ENCODE measurements at places on chromosomes 3 and 15.

DNA sequence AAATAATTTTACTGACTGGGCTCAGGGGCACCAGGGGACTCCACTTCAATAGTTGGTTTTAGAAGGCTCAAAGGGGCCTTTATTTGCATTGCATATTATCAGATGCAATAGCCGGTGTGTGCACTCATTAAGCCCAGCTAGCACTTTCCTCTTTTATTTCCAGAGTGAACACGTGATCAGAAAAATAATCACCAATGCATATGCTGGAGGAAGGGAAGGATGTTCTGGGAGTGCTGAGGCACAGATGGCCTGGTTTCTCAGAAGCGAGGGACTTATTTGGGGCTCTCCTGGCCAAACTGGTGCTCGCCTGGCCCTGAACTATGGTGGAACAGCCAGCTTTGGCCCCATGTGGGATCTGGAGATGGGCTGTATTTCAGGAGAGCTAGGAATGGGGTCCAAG, 60.4 kb upstream of the SEC13 start:
- no peak overlapping the region for H3K27ac ChIP-seq
- H3K4me3 ChIP-seq = no peak overlapping the region
- no peaks in the 10 kb centered on the region for H3K36me3 ChIP-seq
- peaks cover 15% of the 10 kb centered on the region for H3K27me3 ChIP-seq
- peaks cover 3% of the 10 kb centered on the region for H3K4me1 ChIP-seq

DNA sequence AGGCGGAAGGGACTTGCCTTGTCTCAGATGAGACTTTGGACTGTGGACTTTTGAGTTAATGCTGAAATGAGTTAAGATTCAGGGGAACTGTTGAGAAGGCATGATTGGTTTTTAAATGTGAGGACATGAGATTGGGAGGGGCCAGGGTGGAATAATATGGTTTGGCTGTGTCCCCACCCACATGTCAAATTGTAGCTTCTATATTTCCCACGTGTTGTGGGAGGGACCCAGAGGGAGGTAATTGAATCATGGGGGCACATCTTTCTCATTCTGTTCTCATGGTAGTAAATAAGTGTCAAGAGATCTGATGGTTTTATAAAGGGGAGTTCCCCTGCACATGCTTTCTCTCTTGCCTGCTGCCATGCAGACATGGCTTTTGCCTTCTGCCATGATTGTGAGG, 89.2 kb downstream of the CGGBP1 start:
- H3K27ac ChIP-seq = no peak overlapping the region
- no peak for DNase-seq
- H3K4me3 ChIP-seq = no peak overlapping the region
- no peaks in the 10 kb centered on the region for H3K27me3 ChIP-seq

DNA sequence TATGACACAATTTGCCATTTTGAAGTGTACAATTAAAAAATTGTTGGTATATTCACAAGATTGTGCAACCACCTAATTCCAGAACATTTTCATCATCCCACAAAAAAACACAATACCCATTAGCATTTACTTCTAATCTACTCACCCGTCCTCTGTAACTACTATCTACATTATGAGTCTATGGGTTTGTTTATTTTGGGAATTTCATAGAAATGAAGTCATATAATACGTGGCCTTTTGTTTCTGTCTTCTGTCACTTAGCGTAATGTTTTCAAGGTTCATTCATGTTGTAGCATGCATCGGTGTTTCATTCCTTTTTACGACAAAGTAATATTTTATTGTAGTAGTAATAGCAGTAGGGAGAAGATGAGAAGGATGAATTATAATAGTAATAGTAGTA, 55.2 kb upstream of the CNTN6 start:
- no peaks in the 10 kb centered on the region for H3K36me3 ChIP-seq
- no peak overlapping the region for H3K4me3 ChIP-seq
- DNase-seq = peak; percentile 11

GRCh38 chr3:111913163-111913763, 54.2 kb downstream of the PHLDB2 start:
- H3K4me1 ChIP-seq = peaks cover 26% of the 10 kb centered on the region
- H3K27me3 ChIP-seq = no peaks in the 10 kb centered on the region
- no peak overlapping the region for H3K27ac ChIP-seq
- peaks cover 47% of the 10 kb centered on the region for H3K36me3 ChIP-seq
- no peak for DNase-seq

GRCh38 chr3:112397556-112397955, 64.6 kb downstream of the CD200 start:
- H3K36me3 ChIP-seq = no peaks in the 10 kb centered on the region
- DNase-seq = no peak
- H3K4me3 ChIP-seq = no peak overlapping the region
- no peak overlapping the region for H3K27ac ChIP-seq
- H3K4me1 ChIP-seq = no peaks in the 10 kb centered on the region

DNA sequence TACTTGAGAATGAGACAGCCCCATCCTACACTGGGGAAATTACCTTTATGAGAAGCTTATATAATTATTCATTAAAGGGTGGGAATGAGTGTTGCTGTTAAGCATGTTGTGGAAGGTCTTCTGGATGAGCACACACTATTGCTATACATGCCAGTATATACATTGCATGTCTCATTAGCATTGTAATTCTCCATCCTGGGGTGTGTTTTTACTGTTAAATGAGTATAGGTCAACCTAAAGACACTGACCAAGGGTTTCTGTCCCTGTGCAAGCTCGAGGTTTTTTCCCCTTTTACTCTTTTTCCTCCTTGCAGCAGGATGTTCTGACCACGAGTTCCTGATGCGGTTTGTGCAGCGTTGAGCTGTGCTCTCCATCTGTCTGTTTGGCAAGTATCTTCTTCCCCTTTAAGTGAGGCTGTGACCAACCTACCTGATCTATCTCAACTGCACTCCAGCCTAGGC, 7.2 kb upstream of the IVD start:
- H3K4me3 ChIP-seq = no peak overlapping the region
- H3K4me1 ChIP-seq = no peaks in the 10 kb centered on the region
- H3K27ac ChIP-seq = no peak overlapping the region
- no peak for DNase-seq
- H3K36me3 ChIP-seq = peaks cover 7% of the 10 kb centered on the region
- no peaks in the 10 kb centered on the region for H3K27me3 ChIP-seq

DNA sequence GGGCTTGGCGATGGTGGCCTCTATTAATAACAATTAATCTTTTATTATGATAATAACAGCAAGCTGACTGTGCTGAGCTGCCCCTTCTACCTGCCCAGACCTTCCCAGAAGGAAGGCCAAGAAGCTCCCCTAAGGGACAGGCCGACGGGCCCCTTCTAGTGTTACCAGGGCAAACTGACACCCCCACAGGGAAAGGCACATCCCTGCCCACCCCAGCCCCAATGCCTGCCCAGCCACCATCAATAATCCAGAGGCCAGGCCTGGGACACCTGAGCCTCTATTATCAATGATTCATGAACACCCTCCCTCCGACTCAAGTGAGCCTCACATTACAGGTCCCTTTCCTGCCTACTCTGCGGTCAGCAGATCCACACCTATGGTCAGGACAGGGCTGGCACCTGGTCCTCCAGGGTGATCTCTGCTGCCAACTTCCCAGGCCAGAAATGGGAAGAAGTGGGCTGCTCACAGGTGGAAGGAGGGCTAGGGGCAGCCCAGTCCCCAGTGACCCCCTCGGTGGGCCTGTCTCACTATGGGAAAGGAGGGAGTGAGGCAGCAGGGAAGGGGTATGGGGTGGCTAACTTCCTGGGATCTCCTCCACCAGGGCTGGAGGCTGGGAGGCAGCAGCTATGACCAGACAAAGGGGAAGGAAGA, 1.8 kb downstream of the TWF2 start:
- DNase-seq = no peak
- H3K27ac ChIP-seq = peak overlapping the region; percentile 90
- peaks cover 8% of the 10 kb centered on the region for H3K36me3 ChIP-seq

DNA sequence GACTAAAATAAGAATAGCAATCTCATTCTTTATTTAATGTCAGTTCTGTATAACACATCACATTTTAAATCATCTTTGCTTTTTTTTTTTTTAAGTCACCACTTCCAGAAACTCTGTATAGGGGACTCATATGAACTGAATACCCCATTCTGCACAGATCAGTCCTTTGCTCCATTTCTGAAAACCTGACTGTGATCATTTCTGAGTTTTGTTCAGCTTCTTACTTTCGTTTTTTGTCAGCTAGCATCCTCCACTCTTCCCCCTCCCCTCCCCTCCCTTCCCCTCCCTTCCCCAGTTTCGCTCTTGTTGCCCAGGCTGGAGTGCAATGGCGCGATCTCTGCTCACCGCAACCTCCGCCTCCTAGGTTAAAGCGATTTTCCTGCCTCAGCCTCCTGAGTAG, 49.8 kb upstream of the SGO1 start:
- no peak overlapping the region for H3K4me3 ChIP-seq
- no peak for DNase-seq
- H3K27me3 ChIP-seq = no peaks in the 10 kb centered on the region
- H3K4me1 ChIP-seq = no peaks in the 10 kb centered on the region
- no peaks in the 10 kb centered on the region for H3K36me3 ChIP-seq
- H3K27ac ChIP-seq = no peak overlapping the region

DNA sequence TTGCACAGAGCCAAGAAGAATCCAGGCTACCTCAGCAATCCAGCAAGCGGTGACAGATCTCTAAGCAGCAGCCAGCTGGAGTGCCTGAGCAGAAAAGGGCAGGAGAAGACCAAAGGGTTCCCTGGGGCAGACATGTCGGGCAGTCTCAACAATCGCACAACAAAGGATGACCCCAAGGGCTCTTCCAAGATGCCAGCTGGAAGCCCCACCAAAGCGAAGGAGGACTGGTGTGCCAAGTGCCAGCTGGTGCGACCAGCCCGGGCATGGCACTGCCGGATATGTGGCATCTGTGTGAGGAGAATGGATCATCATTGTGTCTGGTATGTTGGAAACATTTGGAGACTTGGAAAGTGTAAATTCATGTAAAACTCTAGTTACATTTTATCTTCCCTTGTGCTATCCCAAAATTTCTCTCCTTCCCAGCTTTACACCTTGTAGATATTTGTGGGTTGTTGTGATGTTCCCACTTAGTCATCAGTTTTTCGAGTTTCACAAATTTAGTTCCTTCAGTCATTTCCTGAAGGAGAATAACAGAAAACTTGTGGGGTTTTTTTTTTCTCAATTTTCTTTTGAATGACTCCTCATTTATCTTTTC, 6.4 kb downstream of the ZDHHC23 start:
- H3K27me3 ChIP-seq = peaks cover 26% of the 10 kb centered on the region
- H3K36me3 ChIP-seq = no peaks in the 10 kb centered on the region
- DNase-seq = no peak

DNA sequence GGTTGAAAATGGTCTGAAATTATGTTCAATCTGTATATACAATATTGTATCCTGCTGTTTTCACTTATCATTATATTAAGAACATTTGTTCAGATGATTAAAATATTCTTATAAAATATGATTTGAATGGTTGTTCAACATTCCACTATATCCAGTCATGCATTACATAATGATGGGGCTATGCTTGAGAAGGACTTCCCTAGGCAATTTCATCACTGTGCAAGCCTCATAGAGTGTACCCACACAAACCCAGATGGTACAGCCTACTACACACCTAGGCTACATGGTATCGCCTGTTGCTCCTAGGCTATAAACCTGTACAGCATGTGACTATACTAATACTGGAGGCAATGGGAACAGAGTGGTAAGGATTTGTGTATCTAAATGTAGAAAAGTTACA, 30.5 kb downstream of the SLC7A14 start:
- H3K27ac ChIP-seq = no peak overlapping the region
- no peaks in the 10 kb centered on the region for H3K36me3 ChIP-seq
- H3K4me1 ChIP-seq = peaks cover 6% of the 10 kb centered on the region
- peak; percentile 17 for DNase-seq
- no peaks in the 10 kb centered on the region for H3K27me3 ChIP-seq

DNA sequence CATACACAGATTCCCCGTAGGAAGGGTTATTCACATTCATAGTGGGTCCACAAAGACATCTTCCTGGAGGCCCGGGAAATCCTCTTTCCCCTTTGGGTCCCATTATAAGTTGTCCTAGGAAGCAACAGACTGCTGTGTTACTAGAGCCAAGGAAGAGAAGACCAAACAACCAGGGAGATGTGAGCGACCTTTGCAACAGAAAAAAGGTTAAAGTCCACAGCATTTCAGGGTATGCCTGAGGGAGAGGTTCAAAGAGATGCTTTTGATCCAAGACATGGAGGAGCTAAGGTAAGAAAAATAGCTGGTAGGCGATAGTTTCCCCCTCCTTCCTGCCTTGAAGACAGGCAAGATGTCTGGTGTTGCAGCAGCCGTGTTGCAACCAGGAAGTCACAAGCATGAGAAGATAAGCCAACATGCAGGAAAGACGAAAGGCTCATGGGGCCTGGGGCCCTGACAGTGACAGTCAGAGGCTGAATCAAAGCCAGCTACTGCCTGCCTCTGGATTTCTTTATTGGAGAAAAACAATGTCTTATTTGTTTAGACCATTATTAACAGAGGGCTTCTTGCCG, 30.9 kb downstream of the EAF1 start:
- H3K36me3 ChIP-seq = no peaks in the 10 kb centered on the region
- H3K4me3 ChIP-seq = no peak overlapping the region
- no peaks in the 10 kb centered on the region for H3K27me3 ChIP-seq
- H3K27ac ChIP-seq = no peak overlapping the region
- no peaks in the 10 kb centered on the region for H3K4me1 ChIP-seq
- DNase-seq = no peak

DNA sequence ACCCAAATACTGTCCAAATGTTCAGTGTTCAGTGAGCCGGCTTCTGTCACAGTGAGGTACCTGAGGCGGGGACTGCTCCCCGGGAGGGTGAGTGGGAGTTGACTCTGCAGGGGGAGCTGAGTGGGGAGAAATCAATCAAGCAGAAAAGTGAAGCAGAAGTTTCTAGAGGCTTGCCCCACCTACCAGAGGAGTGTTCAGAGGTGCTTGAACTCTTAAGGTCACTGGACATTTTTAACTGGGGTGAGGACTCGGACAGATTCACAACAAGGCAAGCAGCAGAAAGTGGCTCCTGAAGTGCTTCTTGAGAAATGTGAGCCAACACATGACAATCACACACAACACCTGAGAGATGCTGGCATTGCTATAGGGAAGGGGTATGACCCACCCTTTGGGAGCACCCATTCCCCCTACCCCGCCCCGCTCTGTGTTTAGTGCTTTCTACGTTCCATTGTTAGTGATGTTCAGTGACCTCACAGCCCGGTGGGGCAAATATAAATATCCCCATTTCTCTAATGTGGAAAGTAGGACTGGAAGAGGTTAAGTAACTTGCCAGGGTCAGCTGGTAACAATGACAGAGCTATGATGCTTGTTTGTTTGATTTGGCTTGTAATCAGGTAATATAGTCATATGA, 48.6 kb upstream of the AKAP13 start:
- no peaks in the 10 kb centered on the region for H3K36me3 ChIP-seq
- H3K27me3 ChIP-seq = no peaks in the 10 kb centered on the region
- H3K27ac ChIP-seq = peak overlapping the region; percentile 52
- peaks cover 34% of the 10 kb centered on the region for H3K4me1 ChIP-seq
- DNase-seq = no peak

- H3K4me1 ChIP-seq = no peaks in the 10 kb centered on the region
- no peaks in the 10 kb centered on the region for H3K27me3 ChIP-seq
- H3K4me3 ChIP-seq = no peak overlapping the region
- no peak for DNase-seq
These were observed 51.2 kb downstream of the ASB7 start for GRCh38 chr15:100653608-100654007.

- H3K4me3 ChIP-seq = no peak overlapping the region
- no peaks in the 10 kb centered on the region for H3K36me3 ChIP-seq
- H3K27ac ChIP-seq = no peak overlapping the region
- no peaks in the 10 kb centered on the region for H3K4me1 ChIP-seq
- no peak for DNase-seq
These were observed 436.7 kb downstream of the EPHB1 start for GRCh38 chr3:135231737-135232136.

Measured in osteoblast (primary cell).